CD4-positive, alpha-beta T cell treated with Interleukin-10 for 1 hour (primary cell): ENCODE measurements at places on chromosomes 3 and 15.

DNA sequence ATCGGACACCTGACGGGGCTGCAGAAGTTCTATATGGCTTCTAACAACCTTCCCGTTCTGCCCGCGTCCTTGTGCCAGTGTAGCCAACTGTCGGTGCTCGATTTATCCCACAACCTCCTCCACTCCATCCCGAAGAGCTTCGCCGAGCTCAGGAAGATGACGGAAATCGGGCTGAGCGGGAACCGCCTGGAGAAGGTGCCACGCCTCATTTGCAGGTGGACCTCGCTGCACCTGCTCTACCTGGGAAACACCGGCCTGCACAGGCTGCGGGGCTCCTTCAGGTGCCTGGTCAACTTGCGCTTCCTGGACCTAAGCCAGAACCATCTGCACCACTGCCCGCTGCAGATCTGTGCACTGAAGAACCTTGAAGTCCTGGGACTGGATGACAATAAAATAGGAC lies 9.8 kb upstream of the LRRC34 start:
- DNase-seq = no peak

GRCh38 chr3:98233468-98233867 lies 30.6 kb upstream of the OR5H6 start:
- DNase-seq = no peak

DNA sequence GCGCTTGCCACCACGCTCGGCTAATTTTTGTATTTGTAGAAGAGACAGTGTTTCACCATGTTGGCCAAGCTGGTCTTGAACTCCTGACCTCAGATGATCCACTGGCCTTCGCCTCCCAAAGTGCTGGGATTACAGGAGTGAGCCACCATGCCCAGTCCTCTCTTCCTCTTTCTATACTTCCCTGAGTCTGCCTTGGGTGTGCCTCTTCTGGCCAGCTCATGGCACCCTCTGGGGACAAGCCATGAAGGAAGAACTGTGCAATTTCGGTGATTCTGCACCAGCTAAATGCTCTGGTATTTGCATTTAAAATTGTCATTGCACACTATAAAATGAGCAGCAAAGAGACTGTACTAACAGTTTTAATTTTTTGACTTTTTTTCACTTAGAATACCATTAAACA lies 66.6 kb downstream of the IL20RB start:
- DNase-seq = no peak

- no peak for DNase-seq
Observed at GRCh38 chr15:58258501-58259292, 120.5 kb downstream of the AQP9 start.

- peak; percentile 25 for DNase-seq
Observed at GRCh38 chr3:15535732-15536131, 14.2 kb upstream of the COLQ start.
